Glutamatergic neuron (in vitro differentiated cells): ENCODE measurements at places on chromosomes 3 and 15. TPM values are rescaled to one million over a fixed set of nuclear protein-coding genes. Genes with fewer than 3 reads are reported as not detected.

- DNase-seq: no peak
Observed at GRCh38 chr15:39216816-39217215, 364.1 kb upstream of the THBS1 start.

DNA sequence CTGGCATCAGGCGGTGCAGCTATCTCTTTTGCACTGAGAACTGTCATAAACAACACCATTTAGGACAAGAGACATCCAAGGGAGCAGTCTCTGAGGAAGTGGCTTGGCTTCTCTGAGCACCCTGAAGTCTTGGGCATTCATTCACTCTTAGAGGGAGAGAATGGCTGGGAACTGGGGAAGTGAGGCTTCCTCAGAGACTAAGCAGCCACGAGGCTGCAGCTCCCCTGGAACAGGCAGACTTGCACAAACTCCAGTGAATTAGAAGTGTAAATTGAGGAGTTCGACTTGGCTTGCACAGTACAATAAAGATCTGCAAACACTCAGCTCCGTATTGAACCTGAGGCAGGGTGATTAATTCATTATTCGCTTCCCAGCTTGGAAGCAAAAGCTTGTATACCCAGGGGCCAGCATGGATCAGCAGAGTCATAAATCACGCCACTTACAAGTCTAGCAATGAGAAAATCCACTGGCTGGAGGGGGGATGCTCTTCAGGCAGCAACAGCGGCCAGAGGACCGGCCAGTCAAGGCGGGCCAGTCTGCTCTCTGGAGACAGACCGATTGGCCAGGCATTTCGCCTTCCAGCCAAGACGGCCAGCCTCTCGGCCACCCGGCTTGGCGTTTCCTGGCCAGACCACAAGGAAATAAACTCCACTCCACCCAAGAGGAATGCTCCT lies 118.8 kb upstream of the ADPGK start:
- no peak for DNase-seq

DNA sequence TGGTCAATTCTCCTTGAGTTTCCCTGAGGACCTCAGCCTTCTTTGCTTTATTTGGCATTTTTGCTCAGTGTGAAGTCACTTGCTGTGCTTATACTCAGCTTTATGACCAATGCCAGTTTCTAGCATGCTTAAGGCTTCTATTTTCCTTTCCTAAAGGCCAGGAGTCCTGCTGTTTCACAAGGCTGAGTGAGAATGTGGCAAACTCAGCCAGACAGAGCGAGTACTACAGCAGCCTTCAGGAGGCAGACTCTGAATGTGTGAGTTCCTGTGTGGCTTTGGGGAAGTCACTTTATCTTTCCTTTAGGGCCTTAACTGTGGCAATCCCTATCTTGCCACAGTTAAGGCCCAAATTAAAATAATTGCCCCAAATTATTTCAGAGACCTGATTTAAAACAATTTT lies 213.2 kb upstream of the MRPL3 start:
- no peak for DNase-seq

- peak; percentile 79 for DNase-seq
Observed at GRCh38 chr3:133574260-133574881, 885 bp downstream of the CDV3 start.

Gene SNTN
- not detected for total RNA-seq

DNA sequence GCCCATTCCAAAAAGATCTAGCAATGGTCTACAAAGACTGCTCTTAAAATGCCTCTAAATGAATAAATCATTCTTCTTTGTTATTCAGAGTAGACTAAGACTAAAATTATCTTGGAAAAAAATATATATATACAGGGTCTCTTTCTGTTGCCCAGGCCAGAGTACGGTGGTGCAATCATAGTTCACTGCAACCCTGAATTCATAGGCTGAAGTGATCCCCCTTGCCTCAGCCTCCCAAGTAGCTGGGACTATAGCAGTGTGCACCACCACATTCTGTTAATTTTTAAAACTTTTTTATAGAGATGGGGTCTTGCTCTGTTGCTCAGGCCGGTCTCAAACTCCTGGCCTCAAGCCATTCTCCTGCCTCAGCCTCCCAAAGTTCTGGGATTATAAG lies 18.7 kb downstream of the WWTR1 start:
- no peak for DNase-seq

DNA sequence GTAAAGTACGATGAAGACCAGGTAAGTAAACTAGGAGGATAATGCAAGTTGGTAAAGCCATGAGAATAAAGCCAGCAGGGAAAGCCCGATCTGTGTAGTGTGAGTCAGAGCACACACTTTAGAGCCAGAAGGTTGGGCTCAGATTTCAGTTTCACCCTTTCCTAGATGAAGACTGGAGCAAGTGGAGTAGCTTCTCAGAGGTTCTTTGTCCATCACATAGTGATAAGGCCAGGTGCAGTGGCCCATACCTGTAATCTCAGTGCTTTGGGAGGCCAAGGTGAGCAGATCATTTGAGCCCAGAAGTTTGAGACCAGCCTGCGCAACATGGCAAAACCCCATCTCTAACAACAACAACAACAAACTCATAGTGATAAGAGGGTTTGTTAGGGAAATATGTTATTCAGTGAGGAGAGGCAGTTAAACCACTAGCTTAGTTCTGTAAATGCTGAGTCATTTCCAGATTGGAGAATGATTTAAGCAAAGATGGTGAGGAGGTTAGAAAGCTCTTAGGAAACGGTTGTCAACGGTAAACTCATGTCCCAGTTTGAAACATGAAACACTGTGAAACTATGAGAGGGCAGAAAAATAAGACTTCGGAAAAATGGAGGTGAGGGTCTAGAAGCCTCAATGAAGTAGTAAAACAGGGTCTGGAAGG lies 39.0 kb downstream of the IL12A start:
- DNase-seq: no peak

Gene ADGRG7
- not detected for total RNA-seq

- DNase-seq: no peak
Observed at GRCh38 chr3:143511174-143511879, 336.9 kb downstream of the SLC9A9 start.

- DNase-seq: no peak
Observed at GRCh38 chr15:70426096-70426821, 328.5 kb upstream of the TLE3 start.

- no peak for DNase-seq
Observed at GRCh38 chr15:64891561-64891960, 20.1 kb upstream of the ANKDD1A start.

GRCh38 chr15:89587955-89588354 lies 12.7 kb downstream of the TICRR start:
- no peak for DNase-seq

DNA sequence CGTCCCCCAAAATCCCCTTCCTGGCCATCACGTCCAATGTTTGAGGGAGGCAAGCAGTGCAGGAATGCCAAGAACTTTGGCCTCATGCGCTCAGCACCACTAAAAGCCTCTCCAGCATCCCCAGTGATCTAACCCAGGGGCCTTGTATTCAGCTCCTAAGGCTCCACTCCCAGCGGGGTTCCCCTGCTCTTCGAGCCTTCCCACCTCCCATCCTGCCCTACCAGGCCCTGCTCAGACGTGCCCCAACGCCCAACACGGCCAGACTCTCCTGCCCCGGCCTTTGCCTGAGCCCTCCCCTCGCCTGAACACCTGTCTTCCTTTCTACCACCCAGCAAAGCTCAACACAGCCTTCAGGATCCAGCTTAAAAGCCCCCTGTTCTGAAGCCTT lies 30.5 kb downstream of the PLXND1 start:
- DNase-seq: no peak

DNA sequence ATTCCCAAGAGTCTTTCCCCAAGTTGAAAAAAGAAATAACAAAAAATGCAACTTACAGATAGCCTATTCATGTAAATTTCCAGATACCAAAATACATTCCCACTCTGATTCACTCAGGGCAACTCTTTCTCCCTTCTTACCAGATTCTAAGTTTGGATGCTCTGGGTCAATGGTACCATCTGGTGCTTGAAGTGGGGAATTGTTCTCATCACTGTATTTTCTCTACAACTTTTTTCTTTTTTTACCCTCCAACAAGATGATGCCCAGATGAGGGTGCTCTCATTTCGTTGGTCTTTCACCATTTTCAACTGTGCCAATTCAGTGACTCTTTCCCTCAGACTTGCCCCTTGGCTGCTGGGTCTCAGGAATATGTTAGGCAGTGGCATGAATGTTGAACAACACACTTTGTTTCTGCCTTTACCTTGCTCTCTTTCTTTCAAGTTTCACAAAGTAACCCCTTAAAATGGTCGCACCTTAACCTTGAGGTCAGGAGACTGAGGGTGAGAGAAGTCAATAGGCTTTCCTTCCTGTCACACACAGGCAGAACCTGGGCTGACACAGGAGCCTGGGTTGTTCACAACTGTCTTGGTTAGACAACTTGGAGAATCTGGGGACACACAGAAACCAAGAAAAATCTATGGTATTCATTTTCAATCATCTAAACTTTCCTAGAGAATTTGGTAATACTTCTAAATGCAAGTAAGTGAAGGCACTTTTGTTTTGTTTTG lies 330.7 kb upstream of the SLCO3A1 start:
- DNase-seq: no peak

Gene ACKR4
- 0.22 TPM for total RNA-seq

DNA sequence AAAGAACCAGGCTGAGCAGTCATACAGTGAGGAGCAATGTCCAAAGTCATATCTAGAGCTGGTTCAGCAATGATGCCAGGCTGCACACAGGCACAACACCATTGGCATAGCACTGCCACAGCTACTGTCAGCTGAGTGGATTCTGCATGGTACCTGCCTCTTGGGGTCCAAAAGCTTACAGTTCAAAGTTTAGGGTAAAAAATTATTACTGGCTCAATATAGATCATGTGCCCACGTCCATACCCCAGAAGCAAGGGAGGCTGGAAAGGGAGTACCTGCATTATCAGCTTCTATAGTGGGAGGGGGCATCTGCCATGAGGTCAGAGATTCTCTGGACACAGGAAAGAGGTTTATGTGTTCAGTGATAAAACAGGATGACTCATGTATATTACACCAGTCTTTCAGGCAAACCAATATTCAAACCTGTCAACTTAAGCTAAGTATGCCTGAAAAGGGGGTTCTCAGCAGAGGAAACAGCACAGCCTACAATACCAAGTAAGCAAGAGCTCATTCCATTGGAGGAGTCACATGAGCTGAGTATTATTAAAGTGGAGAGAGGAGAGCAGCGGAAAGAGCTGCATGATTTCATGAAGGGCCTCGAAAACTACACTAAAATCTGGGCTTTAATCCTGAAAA lies 99.0 kb downstream of the ANO10 start:
- DNase-seq: no peak

Gene SPATA12
- not detected for total RNA-seq

GRCh38 chr3:50516440-50516871 lies 13.0 kb upstream of the CACNA2D2 start:
- peak; percentile 48 for DNase-seq

DNA sequence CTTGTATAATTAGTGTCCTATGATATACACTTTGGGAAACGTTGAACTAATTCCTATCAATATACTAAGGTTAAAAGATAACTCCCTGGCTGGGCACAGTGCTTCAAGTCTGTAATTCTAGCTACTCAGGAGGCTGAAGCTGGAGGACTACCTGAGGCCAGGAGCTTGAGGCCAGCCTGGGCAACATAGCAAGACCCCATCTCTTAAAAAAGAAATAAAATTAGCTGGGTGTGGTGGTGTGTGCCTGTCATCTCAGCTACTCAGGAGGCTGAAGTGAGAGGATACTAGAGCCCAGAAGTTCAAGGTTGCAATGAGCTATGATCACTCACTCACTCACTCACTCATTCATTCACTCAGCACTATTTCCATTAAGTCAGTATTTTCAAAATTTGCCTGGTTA lies 55.2 kb downstream of the SLC12A6 start:
- DNase-seq: no peak

DNA sequence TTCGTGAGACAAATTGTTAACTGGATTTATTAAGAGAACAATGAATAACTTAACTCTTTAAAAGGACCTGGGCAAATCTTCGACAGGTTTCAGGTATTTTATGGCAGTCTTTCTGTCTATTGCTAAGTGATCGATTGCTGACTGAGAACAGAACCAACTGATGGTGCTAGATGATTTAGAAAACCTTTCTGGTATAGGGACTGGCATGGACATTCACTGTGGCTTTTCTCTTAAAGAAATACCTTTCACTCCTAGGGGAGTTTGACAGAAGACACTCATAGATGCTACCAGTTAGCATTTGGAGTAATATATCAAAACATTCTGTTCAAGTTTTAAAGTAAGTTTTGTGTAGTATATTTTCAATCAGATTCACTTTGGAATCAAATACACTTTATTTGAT lies 654 bp downstream of the PPARG start:
- no peak for DNase-seq

Gene CD276
- total RNA-seq: 192 TPM

DNA sequence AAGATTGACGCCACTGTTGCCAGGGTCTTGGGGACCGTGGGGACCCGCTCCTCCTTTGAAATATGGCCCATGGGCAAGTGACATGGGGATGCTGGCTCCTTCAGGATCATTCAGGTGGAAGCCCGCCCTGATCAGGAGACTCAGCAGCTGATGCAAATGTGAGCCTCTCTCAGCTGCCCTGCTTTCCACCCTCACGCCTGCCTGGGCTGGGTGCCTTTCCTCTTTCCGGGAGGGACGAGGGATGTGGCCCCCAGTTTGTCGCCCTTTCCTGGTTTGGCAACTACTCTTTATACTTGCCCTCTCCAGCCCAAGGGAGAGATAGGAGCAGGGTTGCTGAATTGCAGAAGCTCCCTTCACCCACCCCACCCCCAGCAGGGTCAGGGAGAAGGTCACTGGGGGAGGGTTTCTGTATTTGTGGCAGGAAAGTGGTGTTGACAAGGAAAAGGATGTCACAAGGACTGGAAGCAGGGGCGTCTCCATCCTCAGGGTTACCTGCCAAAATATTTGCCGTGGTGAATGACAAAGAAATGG lies 21.8 kb downstream of the DNASE1L3 start:
- no peak for DNase-seq
